ENCODE measurements at places on chromosomes 5 and 9. TPM values are rescaled to one million over a fixed set of nuclear protein-coding genes. Genes with fewer than 3 reads are reported as not detected.

SEC16A gene
- polyA plus RNA-seq, result 51.4 TPM

WNT8A gene
- 0.14 TPM for polyA plus RNA-seq

IRX2 gene
- polyA plus RNA-seq, result 25.8 TPM

KIAA0825 gene
- 4.1 TPM for polyA plus RNA-seq

IRX1 gene
- polyA plus RNA-seq, result 2.1 TPM

PTGR1 gene
- 175 TPM for polyA plus RNA-seq
